CD4-positive, alpha-beta T cell treated with Interleukin-10 for 1 hour (primary cell): ENCODE measurements at places on chromosomes 5 and 9.

- DNase-seq = no peak
These were observed 131.1 kb upstream of the CNTLN start for GRCh38 chr9:17003576-17004240.

GRCh38 chr9:6171667-6172066 is 43.9 kb upstream of the IL33 start:
- DNase-seq = no peak

GRCh38 chr9:108543251-108543778 is 312.5 kb downstream of the ACTL7B start:
- DNase-seq = no peak

DNA sequence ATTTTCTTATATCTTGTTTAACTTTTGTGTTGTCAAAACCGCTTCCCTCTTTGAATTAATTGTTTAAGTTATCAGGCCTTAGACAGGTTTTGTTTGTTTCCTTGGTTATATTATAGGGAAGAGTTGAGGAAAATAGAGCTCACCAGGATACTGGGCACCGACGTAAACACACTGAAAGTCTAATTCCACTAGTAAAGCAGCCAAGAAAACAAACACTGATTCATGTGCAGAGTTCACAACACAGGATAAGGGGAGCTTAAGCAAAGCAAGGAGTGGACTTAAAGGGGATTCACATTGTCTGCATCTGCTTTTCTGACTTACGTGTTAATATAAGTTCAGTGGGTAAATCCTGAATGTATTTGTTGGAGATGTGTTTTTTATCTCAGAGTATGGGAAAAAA is 139.0 kb upstream of the CDH6 start:
- no peak for DNase-seq

DNA sequence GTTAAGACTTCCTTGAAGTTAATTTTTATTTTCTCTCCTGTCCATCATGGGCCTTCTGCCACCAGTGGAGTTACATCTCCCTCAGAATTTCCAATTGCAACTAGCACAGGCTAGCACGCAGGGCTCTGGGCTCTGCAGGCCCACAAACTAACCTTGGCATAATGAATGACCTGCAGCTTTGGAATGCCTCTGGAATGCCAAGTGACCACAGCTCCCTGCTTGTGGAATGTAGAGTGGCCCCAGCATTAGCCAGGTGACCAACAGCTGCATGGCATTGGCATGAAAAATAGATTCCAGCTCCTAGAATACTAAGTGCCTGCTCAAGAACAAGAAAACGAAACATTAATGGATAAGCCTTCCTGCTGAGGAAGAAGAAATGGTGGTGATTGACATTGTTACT is 726.1 kb downstream of the BRINP1 start:
- DNase-seq = no peak

DNA sequence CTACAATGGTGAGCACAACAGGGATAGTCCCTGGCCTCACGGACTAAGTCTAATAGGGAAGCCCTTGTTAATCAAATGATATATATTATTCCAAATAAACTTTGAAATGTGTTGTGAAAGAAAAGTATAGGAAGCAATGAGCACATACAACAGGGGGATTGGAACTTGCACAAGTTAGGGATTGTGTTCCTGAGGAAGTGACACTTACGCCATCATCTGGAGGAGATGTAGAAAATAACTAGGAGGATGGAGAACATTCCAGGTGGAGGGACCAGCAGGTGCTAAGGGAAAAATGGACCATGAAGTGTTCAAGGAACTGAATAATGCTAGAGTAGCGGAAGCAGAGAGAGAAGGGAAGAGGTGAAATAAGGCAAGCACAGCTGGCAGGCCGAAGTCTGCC is 18.8 kb upstream of the RPS23 start:
- no peak for DNase-seq

- DNase-seq = no peak
These were observed 25.2 kb upstream of the BARHL1 start for GRCh38 chr9:132557159-132557558.

- no peak for DNase-seq
These were observed 663.8 kb upstream of the CDH9 start for GRCh38 chr5:27701931-27702903.

DNA sequence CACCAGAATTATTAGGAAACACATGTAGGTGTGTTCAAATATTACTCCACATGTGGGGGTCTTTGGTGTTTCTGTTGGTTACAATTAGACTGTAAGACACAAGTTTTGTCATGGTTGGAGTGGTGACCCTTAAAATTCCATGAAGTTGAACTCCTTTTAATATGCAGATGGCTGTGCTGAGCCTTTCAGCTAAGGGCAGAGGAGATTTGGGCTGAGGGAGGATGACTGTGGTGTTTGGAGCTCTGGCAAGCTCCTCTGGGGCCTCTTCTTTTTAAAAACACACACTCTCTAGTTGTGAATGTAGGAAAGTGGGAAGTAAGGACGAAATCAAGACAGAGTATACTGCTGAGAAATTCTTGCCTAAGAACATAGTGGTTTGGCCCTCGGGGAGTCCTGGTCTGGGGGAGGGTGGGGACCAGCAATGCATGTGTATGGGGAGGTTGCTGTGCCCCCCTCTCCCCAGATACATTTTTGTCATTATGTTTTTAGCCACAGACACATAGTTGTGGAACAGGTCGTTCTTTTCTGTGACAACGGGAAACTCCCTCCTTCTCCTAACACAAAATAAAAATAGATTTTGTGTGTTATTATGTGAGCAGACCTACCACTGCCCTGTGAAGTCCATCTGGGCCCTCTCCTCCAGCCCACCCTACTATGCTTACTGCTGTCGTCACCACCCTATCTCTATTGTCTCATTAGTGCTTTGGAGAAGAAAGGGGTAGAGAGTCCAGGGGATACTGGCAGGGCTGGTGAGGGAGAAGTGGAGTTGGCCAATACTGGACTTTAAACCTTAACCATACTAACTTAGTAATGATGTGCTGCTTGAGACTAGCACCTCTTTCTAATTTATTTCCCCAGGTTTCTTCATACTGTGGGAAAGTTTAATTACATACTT is 10.0 kb downstream of the SMARCA2 start:
- DNase-seq = no peak
